ENCODE measurements at places on chromosomes 12 and 14.
A peak's percentile ranks its signal among the peaks of the same experiment; 100 is the strongest.

- no peak for DNase-seq
These were observed 33.7 kb downstream of the FAM186A start for GRCh38 chr12:50362671-50363070.

DNA sequence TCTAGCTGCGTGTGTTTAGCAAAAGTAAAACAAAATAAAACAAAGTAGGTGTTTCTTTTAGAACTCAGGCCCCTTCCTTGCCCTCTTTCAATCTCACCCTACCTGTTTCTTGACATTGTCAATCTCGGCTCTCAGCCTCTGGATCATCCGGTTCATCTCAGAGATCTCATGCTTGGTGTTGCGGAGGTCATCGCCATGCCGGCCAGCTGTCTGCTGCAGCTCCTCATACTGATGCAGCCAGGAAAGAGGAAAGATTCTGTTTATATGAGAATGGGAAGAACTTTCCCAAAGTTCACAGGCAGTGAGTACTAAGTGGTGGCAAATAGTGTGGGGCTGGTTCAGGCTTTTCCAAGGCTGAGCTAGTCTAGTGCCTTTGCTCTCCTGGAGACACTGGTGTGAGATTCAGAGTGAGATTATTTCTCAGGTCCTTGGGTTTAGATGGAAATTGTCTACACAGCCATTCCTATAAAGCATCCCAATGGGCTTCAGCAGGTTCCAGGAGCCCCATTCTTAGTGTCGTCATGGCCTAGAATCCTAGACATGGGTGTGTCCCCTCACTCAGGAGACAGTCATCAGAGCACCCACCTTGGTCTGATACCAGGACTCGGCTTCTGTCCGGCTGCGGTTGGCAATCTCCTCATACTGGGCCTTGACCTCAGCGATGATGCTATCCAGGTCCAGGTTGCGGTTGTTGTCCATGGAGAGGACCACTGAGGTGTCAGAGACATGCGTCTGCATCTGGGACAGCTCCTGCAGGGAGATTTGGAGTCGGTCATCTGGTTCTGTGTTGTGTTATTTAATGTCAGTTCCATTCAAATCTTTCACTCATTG, 3.0 kb downstream of the KRT5 start:
- DNase-seq: no peak

DNA sequence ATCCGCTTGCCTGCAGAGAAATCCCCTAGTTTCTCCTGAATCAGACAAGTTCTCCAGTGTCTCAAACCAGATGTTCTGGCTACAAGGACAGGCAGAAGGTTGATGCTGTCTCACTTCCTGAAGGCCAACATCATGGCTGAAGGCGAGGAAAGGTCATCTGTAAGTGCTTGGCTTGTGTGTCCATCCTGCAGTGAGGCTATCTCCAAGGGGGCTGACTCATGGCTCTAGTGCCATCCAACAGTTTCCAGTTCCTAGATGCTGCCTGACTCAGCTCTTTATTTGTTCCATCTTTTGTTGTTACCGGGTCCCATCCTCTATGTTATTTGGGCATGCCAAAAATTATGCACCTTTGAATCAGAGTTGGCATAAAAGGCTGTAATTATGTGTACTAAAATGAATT, 232.1 kb upstream of the TBX3 start:
- DNase-seq: no peak

- DNase-seq: no peak
These were observed 57.9 kb downstream of the PDE3A start for GRCh38 chr12:20426191-20426590.

DNA sequence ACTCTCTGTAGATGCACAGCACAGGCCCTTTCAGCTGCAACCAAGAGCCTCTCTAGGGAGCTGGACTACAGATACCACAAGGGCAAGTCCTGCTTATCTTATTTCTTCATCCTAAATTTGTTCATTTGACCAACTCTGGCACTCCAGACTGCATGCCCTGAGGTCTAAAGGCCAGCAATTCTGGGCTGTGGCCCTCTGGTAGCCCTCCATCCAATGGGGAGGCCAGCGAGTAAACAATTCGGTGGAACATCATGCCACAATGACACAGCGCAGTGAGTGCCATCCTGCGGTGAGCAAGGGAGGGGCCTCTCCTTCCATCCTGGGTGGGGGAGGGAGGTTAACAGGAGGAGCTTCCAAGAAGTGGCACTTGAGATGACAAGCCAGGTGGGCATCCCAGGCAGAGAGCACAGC, 652 bp upstream of the SELPLG start:
- peak; percentile 96 for DNase-seq

DNA sequence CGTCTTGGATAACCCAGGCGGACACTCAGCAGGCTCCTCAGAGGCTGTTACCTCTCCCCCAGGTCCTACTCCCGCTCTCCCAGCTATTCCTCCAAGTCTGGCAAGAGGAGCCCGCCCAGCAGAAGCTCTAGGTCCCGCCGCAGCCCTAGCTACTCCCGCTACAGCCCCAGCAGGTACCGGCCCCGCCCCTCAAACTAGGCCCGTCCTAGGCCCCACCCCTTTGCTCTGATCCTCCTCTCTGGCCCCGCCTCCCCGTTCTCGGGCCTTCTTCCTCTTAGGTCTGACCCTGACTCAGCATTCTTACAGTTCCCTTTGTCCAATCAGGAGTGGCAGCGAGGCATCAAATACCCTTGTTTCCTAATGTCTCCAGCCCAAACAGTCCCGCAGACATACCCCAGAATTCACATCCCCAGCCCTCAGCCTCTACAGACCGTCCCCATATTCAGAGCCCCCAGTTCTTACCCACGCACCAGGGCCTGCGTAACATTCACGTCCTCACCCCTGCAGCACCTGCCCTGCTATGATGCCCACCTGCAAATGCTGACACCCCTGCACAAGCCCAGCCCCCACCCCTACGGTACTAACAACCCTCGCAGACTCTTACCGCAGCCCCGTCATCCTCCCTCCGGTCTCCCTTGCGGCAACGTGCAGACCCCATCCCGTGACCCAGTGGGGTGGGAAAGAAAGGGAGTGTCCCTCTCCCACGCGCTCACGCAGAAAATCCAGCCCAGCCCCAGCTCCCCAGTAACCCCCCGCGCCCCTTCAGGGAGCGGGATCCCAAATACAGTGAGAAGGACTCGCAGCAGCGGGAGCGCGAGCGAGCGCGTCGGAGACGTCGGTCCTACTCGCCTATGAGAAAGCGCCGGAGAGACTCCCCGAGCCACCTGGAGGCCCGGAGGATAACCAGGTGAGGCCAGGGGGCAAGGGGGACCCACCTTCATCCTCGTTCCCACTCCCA, 25.0 kb upstream of the HSPB8 start:
- DNase-seq: peak; percentile 89

GRCh38 chr14:65329911-65330310, 82.6 kb upstream of the FUT8 start:
- DNase-seq: peak; percentile 93

- DNase-seq: no peak
These were observed 426.6 kb downstream of the EGLN3 start for GRCh38 chr14:33524244-33524643.

DNA sequence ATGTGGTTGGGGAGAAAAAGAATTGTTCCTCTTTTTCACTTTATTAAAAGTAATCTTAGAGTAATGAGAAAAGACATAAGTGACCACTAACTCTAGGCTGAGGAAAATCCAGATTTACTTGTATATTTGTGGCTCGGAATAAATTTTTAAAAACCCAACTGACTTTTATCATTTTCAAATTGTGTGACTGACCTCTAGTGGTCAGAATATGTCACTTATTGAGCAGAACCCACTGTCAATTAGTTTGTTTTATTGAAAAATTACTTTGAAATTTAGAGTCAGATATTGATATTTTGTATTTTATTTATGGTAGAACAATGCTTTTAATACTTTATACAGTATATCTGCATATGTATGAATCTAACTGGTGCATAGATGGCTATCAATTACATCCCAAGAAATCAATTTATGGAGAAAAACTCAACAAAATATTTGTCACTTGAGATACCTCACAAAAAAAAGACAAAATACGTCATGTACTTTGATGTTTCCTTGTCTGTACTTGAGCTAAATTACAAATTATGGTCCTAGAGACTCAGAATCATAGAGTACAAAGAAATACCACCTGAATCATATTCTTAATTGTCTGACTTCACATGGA, 229.4 kb downstream of the CNTN1 start:
- DNase-seq: peak; percentile 53

- DNase-seq: no peak
These were observed 240 bp downstream of the BTG1 start for GRCh38 chr12:92145481-92145730.

DNA sequence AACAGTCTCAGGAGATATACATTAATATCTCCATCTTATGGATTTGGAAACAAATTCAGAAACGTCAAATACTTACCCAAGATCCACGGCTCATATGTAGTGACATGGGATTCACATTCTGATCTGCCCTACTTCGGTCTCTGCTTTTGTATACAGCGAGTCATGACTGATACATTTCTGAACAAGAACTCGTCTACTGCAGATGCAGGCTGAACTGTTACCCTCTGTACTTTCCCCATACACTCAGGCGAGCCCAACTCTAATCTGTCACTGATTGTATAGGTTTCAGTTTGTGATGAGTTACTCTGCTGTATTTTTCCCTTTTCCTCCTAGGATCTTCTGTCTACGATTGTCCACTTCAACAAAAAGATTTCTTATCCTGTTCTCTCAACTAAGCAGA, 441.6 kb downstream of the CCDC91 start:
- DNase-seq: no peak

DNA sequence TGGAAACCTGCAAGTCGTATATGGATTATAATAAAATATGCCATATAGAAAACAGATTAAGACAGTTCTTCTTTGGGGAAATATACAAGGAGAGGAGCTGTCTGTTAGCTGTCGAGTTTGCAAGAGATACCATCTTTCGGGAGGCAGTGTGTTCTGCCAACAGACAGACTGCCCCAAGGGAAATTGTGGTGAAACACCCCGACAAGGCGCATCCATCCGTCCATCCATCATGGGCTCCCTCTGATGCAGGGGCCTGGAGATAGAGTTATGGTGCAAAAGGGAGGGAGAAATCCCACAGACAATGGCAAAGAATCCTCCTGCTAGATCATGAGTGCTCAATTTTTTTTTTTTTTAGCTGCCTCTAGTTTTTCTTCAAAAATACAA, 156.3 kb downstream of the DPF3 start:
- no peak for DNase-seq

DNA sequence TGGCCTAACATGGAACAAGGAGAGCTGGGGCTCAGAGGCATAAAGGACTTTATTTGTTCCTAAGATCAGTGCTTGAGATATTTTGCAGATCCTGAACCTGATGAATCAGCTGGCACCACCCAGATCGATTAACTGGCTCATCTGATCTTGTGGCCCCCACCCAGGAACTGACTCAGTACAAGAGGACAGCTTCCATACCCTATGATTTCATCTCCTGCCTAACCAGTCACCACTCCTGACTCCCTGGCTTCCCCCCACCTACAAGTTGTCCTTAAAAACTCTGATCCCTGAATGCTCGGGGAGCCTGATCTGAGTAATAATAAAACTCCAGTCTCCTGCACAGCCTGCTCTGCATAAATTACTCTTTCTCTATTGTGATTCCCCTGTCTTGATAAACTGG, 5.1 kb downstream of the C12orf56 start:
- DNase-seq: no peak

DNA sequence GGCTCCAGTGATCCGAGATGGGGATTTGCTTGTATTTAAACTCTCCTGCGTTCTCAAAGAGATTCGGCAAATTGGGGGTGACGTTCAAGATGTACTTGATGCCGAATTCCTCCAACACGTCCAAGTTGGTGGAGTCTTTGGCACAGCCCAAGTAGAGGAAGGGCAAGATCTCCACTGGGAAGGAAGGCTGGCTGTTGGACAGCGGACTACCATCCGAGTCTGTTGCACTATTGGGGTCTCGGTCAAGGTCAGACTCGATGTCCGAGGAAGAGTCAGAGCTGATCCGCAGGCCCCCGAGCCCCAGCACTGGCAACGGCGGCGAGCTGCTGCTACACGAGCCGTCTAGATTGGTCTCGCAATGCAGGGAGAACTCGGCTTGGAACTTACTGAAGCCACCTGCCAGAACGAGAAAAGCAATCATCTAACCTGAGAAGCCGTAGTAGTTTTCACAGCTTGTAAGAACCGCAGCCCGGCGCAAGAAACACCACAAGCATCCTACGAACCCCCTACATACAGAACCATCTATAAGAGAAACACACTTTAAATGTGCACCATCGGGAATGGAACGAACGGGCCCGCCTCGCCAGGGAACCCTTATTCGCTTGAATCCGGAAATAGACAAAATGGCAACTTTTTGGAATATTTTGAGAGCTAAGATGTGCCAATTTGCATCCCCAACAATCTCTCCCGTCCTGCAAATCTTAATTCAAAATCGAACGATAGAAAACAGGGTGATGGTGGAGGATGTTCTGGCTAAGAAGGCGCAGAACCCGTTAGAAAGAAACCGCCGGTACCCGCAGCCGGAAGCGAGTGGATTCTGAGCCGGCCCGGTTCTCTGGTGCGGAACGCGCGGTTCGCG, 1.4 kb downstream of the DUSP6 start:
- peak; percentile 43 for DNase-seq

DNA sequence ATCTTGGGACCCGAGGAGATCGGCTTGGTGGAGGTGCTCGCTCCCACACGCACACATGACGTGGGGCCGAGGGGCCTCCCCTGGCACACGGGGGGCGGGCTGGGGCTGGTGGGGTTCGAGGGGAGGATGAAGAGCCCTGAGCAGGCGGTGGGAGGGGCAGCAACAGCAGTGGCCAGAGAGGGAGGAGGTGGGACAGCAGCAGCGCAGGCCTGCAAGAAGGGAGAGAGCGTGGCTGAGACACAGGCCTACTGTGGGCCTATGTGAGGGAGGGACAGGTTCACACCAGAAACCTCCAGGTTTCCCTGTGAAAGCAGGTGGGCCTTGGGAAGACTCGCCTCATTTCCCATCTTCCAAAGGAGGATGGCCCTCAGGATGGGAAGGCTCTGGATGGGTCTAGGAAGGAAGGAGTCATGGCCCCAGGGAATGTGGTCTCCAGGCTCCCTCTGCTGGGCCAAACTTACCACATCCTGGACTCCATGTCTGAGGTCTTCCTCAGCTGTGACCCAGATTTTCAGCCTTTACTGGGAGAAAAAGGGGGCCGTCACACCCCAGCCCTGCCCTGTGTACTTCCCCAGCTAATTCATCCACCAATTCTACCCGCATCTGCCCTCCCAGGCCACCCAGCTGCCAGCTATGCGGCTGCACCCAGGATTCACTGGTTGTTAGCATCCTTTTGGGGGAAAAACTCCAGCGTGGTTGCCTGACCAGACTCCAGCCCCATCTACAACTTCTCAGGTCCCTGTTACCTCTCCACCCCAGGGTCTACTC, 2.8 kb downstream of the PIANP start:
- peak; percentile 63 for DNase-seq

DNA sequence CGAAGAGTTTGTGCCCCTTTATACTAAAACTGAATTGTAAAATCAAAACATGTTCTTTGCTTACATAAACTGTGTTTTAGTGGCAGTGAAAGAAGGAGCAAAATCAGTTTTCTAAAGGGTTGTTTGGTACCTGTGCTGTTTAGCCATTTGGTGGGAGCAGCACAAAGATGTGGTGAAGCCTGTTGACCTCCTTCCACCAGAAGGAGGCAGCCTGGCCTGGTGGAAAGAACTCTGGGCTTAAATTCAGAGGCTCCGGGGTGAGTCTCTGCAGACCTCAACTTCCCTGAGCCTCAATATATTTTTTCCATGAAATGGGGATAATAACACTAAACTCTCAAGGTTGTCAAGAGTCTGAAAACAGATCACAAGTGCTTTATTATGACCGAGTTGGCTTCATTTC, 502.5 kb downstream of the VRK1 start:
- no peak for DNase-seq

Data from hematopoietic multipotent progenitor cell treated with erythropoietin and hydrocortisone succinate and interleukin-3 and kit ligand, for 4 days (in vitro differentiated cells).